ENCODE measurements at places on chromosomes 6 and 20.

DNA sequence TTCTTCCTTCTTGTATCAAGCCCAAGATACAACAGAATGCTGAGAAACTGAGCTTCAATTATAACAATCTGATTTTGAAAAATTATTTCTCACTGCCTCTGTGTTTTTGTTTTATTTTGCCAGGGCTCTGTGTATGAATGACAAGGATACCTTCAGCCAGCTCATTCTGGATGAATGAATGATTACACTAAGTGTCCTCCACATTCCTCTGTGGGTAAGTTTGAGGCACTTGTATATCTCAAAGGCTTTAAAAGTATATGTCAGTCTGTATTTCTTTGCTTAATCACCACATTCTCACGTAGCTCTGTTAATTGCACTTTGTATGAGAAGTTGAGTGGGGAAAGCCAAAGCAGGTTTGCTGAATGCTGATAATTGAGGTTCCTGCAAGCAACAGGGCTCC, 95.1 kb downstream of the TIAM2 start:
- no peak for DNase-seq

DNA sequence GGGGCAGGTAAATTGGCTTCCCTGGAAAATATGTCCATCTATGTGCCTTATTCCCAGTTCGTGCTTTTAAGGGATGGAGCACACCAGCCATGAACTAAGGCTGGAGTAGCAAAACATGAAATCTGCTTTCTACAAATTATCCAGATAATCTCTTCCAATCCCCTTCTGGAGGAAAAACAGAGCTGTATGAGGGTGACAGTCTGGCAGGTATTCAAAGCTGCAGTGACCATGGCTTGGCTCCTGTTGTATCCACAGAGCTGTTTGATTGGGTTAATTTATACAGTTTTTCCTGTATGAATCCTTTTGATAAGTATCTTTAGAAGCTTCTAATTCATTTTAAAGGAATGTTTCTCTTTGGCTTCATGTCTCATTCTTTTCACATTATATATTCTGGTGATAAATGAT, 144.4 kb downstream of the AIG1 start:
- no peak for DNase-seq

DNA sequence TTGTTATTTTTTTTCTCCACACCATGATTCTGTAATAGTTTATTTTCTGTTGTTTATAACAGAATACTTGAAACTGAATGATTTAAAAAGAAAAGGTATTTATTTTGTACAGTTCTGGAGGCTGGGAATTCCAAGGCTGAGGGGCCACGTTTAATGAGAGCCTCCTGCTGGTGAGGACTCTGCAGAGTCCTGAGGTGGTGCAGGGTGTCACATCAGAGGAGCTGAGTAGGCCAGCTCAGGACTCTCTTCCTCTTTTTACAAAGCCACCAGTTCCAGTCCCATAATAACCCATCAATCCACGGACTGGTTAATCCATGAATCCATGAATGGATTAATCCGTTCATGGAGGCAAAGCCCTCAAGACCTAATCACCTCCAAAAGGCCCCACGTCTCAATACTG, 71.6 kb downstream of the TFAP2A start:
- no peak for DNase-seq

GRCh38 chr6:127494240-127494767, 24.8 kb downstream of the MTCL3 start:
- DNase-seq: no peak

DNA sequence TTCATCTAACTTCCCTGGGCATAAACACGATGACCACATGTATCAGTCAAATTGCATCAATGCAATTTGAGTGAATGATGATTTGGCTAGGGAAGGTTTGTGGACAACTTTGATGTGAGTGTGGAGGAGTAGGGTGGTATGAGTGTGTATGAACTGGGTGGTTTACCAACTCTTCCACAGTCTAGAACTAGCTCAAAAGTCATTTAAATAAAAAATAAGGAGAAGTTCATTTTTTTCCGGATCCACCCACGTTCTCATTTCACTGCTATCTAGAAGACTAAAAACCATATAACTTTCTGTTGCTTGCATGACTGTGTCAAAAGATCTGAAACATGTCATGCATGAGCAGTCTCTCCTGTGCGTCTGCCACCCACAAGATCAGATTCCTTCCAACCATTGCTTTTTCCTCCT, 23.6 kb downstream of the SLC35D3 start:
- no peak for DNase-seq

DNA sequence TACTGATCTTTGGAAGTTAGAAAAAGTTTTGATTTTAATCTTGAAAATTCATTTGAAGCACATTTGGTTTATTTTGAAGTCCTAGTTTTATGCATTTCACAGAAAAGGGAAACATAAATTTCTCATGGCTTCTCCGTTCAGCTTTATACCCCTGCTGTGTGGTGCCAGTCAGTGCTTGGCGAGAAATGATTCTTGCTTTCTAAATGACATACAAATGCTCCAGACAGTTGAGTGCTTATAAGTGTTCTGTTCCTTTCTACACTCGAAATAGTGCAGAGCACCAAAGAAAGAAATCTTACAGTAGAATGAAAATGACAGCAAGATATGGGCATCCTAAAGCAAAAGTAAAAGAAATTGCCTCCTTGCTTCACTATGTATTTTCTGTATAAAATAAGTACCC, 9.0 kb upstream of the ZNF292 start:
- DNase-seq: no peak

GRCh38 chr6:72589096-72589495, 32.8 kb upstream of the KCNQ5 start:
- no peak for DNase-seq

- DNase-seq: no peak
These were observed 197.3 kb upstream of the SNX9 start for GRCh38 chr6:157625764-157626163.

GRCh38 chr20:49938173-49939163, 2.3 kb downstream of the RNF114 start:
- no peak for DNase-seq

- DNase-seq: no peak
These were observed 107.2 kb downstream of the FOXC1 start for GRCh38 chr6:1716868-1717267.

Data from HTR-8/SVneo (cell line).